Activated T-cell treated with anti-CD3 and anti-CD28 coated beads, Interleukin-2, amount 50 U/mL, for 4 hours (primary cell): ENCODE measurements at places on chromosomes 7 and 10.
A peak's percentile ranks its signal among the peaks of the same experiment; 100 is the strongest.

DNA sequence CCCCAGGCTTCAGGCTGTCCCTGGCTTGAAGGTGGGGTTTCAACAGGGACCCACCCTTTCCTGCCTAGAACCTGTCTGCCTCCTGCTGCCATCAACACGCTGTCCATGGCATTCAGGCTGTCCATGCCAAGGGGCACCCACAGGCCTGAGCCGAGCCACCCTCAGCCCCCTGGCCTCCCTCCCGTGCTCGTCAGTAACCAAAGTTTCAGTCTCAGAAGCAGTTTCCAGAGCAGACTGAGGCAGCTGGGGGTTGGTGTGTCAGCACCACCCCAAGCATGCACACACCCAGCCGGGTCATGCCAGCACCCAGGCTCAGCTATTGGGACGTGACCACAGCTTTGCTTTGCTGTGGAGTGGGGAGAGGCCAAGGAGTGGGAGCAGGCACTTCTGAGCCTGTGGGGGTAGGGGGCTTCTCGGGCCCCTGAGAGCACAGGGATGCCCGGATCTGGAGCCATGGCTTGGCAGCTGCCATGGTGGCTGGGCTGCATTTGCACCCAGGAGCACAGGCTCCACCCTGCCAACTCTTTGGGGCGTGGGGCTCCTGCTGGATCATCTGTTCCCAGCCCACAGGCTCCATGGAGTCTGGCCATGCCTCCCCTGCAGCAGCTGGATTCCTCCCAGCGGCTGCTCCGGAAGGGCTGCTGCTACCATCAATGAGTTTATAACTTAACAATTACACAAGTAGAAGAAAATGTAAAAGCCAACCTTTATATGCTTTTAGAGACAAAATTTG, 314.5 kb upstream of the SEMA3C start:
- DNase-seq: no peak

DNA sequence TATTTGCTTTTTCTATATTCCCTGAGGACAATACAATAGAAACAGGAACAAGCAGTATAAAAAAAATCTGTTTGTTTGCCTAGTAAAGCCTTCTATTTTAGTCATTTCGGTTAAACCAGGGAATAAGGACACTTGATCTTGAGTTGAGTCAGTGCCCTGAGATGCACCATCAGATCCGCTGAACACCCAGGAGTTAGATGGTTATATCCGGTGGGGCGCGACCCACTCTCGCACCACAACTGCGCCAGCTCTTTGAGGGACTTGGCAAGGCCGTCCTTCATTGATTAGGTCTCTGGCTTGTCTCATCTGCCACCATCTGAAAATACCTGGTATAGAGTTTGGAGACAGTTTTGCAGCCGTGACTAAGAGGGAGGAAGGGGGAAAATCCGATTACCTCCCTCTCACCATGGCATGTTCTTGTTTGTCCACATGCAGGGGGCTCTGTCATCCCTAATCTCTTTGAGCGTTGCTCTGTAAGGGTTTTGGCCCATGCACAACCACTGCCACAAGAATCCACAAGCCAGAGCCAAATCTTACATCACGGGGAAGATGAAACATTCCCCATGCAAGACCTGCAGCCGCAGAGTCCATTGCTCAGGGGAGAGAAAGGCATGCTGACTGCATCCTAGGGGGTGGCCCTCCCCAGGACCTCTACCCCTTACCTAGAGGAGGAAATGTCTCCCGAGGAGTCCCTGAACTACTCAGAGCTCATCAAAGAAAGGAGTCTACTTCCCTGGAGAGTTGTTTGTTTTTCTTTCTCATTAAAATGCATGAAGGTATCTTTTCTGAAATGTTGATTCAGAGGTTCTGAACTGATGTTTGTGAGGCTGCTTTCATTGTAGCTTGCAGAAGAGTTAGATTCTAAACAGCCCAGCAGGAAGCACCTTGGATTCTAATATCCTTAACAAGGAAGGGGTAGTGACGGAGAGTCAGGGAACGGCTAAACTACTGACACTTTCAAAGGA, 101.6 kb upstream of the FAM171A1 start:
- no peak for DNase-seq

DNA sequence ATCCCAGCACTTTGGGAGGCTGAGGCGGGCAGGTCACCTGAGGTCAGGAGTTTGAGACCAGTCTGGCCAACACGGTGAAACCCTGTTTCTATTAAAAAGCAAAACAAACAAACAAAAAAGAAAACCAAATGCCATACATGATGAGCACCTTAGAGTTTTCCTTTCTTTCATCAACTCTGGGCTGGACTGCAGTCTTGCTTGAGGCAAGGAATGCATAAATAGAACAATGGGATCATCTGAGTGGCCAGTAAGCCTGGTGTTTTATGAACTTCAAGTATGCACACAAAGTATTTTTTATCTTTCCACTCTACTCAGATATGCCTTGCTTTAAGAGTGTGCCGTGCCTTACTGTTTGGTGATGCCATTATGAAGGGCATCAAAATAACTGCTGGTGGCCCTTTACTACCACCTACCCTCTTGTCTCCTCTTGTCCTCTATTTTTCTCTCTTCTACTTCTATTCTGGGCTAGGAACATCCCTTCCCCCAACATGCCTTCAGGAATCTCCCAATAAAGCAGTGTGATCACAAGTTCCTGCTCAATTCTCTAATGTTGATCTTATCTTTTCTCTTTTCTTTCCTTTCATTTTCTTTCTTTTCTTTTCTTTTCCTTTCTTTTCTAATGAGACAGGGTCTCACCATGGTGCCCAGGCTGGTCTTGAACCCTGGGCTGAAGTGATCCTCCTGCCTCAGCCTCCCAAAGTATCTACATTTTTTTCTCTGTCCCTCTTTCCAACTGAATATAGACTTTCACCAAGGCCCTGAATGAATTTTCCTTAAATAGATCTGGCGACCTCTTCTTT, 10.2 kb downstream of the SCD start:
- DNase-seq: no peak

GRCh38 chr7:75531359-75531821, 39.3 kb downstream of the SPDYE5 start:
- no peak for DNase-seq

GRCh38 chr7:148770004-148770403, 71.3 kb downstream of the CUL1 start:
- DNase-seq: no peak

DNA sequence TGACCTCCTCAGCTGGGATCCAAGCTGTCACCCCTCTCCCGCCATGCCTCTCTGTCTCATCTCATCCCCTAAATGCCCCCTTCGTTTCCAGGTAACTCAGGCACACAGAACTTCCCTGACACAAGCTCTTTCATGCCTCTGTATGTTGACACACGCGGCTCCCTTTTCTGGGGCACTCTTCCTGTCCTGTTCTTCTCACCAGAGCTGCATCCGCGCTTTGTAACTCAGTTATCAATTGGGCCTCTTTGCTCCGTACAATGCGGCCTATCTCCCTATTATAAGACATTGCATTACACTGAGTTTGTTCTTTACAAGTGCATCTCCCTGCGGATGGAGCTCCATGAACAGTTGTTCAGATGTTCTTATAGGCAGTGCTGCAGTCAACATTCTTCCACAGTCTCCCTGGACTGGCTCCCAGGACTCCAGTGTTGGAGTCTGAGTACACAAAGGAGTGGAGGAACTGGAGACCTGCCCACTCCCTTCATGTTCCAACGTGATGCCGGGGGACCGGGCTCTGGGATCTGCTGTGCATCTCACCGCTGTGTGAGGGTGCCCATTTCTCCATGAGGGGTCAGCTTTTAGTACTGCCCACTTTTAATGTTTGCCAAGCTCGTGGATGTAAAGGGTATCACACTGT, 56.9 kb upstream of the TNS3 start:
- no peak for DNase-seq

- no peak for DNase-seq
Measured at GRCh38 chr10:44818701-44819127, 92.4 kb upstream of the TMEM72 start.

DNA sequence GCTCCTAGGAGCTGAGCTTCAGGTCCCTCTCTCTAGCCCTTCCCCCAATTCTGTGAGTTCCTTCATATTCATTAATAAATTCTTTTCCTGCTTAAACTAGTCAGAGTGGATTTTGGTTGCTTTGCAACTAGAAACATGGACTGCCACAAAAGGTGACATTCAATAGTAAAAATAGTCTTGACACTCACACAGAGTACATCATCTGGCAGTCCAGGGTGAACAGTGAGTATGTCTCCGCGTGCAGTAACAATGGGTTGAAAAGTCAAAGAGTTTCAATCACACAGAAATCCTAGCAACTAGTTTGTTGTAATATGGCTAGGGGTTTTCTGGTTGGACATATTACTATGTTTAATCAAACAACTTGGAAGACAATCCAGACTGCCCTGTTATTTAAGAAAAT, 168.8 kb upstream of the TBX20 start:
- no peak for DNase-seq

- no peak for DNase-seq
Measured at GRCh38 chr7:116142374-116142773, 68.0 kb upstream of the TES start.

GRCh38 chr10:128943111-128943510, 523.9 kb upstream of the MGMT start:
- no peak for DNase-seq

GRCh38 chr7:37395618-37396259, 52.9 kb downstream of the ELMO1 start:
- DNase-seq: no peak

DNA sequence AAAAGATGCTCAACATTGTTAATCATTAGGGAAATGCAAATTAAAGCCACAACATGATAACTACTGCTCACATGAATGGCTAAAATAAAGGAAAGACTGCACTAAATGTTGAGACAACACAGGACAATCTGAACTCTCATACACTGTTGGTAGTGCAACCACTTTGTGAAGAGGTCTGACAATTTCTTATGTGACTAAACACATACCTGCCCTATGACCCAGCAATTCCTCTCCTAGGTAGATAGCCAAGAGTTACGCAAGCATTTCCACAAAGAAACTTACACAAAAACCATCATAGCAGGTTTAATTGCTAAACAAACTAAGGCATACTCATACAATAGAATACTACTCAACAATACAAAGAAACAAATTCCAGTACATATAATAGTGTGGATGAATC, 41.8 kb upstream of the HERPUD2 start:
- DNase-seq: no peak

GRCh38 chr10:103666087-103666761, 172.7 kb downstream of the NEURL1 start:
- no peak for DNase-seq

DNA sequence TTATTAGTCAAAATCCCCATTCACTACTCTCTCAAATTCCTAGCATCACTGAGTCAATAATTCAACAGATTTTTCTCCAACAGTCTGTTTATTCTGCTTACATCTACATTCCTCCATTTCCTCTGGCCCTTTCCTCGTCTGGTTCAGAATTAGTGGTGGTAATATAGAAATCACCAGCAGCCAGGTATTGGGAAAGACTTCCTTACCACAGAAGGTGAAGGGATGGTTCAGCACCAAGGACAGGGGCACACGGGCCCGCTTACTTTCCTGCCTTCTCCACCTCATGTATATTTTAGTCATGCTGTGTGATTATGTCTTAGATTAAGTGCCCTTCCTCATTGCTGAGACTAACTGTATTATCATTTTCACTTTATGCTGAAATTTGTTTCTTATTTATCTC, 70.4 kb upstream of the APBB1IP start:
- peak; percentile 11 for DNase-seq

GRCh38 chr7:68963552-68963951, 634.7 kb upstream of the AUTS2 start:
- DNase-seq: no peak

DNA sequence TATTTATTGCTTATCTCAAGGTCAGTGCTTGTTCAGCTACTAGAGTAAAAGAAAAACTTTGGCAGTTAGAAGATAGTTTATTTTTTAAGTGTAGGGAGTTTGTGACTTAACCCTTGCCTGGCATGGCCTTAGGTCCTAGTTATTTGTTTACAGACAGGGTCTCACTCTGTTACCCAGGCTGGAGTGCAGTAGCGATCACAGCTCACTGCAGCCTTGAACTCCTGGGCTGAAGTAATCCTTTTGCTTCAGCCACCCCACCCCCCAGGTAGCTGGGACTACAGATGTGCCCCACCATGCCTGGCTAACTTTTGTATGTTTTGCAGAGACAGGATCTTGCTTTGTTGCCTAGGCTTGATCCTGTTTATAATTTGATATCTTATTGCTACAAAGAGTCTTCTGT, 4.2 kb downstream of the ANLN start:
- DNase-seq: no peak

GRCh38 chr7:2872296-2872874, 28.3 kb upstream of the GNA12 start:
- no peak for DNase-seq

GRCh38 chr7:99111591-99111990, 32.3 kb downstream of the SMURF1 start:
- DNase-seq: no peak

DNA sequence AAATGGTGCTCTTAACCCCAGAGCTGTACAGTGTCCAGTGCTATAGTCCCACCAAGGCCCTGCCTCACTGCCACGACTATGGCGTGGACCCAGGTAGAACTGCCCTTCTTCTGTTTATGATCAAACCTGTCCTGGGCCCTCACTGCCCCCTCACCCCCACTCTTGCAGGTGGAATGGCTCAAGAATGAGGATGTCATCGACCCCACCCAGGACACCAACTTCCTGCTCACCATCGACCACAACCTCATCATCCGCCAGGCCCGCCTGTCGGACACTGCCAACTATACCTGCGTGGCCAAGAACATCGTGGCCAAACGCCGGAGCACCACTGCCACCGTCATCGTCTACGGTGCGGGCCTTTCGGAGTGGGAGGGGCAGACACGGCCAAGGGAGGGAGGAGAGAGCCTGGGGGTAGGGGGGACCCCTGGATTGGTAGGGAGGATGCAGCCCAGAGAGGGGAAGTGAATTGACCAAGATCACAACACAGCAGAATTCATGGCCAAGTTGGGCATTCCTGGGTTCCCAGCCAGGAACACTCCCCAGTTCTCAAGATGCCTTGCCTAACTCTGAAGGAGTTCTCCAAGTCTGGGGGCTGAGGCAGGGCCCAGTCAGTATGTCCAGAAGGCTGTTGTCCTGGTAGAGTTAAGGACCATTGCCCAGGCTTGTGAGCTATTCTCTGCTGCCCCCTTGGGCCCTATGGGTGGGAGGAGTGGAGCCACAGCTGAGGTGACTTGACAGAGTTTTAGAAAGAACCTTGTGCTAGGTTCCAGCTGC, 32.4 kb upstream of the SLC29A3 start:
- no peak for DNase-seq

DNA sequence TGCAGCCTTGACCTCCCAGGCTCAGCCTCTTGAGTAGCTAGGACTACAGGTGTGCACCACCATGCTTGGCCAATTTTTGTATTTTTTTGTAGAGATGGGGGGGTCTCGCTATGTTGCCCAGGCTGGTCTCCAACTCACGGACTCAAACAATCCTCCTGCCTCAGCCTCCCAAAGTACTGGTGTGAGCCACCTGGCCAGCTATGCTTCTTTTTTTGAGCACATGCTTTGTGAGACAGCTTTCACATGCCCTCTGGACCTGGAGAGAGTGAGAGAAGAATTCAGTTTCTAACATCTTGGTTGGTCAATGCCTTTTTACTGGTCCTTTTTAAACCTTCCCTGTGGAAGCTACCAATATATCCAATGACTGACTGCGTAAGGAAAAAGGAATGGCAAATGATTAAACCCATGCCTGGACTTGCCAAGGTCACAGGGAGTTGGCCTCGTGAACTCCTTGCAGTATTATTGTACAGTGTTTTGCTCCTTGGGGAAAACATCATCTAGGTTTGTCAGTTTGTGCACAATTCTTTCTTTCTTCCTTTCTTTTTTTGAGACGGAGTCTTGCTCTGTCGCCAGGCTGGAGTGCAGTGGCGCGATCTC, 6.2 kb upstream of the FOXK1 start:
- DNase-seq: no peak
